ENCODE measurements at places on chromosomes 1 and 21.

GRCh38 chr1:115062542-115063004 lies 26.7 kb downstream of the TSPAN2 start:
- DNase-seq = no peak

DNA sequence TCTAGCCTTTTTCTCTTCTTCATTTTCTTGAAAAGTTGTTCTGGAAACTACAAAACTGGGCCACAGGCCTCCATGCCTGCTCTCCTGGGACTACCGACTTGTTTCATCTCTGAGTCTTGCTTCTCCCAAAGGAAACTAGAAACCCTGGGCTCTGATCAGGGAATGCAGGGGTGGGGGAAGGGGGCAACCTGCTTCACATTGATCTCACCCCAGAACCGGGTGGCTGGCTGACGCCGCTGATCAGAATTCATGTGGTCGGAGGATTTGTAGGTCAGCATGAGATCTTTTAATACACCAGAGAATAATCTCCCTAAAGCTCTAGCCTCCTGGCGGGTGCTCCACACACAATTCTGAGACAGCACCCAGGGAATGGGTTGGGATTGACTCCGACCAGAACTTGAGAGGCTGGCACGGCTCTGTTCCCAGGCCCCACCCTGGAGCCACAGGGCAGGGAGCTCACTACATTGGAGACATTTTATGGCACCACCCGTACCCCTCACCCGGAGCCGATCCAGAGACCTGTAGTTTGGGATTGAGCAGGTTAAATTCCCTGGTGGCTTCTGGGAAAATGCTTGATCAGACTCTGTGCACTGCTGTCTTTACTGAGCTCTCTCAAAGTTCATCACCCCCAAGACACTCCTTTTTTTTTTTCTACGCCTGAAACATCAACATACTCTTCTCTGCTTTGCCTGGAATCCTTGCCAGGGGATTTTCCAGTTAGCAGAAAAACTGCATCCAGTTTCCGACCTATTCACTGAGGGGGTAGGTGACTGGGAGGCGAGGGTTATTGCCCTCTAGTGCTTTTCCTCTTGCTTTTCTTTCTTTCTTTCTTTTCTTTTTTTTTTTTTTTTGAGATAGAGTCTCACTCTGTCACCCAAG lies 12.2 kb upstream of the ARHGEF10L start:
- DNase-seq = no peak

- peak; percentile 79 for DNase-seq
These were observed 30.6 kb downstream of the RABIF start for GRCh38 chr1:202858331-202858730.

DNA sequence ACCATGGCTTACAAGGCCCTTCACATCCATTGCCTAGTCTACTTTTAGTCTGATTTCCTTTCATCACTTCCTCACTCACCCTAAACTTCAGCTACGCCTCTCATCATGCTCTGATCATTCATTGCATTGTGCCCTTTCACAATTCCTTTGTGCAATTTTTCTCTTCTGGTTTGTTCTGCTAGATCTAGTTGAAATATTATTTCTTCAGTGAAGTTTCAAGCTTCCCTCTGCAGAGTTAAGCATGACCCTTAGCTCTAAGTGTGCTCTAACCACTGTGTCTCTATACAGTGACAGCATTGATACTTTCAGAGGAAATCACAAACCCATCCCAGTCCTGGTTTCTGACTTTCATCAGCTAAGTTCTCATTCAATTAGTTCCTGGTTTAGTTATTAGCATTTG lies 166.1 kb downstream of the PLA2G4A start:
- no peak for DNase-seq

- DNase-seq = no peak
These were observed 22.6 kb downstream of the FOXD2 start for GRCh38 chr1:47460456-47460855.

GRCh38 chr1:109112056-109112651 lies 1.8 kb upstream of the ELAPOR1 start:
- no peak for DNase-seq

- DNase-seq = no peak
These were observed 18.8 kb downstream of the KIF26B start for GRCh38 chr1:245173446-245174211.

DNA sequence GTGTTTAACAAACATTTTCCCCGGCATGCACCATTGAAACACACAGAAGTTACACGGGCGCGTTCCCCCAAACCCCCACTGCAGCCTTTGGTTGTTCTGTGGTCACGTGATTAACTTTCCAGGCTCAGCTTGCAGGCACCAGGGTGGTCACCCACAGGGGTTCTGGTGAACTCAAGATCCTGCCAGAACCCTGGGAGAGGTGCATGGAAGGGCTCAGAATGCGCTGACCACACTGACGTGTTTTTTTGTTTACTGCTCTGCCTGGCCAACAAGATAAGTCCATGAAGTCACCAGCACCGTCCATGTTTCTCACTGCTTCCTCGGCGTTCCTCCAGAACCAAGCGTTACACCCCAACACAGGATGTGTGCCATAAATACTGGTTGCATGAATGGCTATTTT lies 229.5 kb upstream of the VAMP3 start:
- DNase-seq = no peak

GRCh38 chr21:45302082-45303061 lies 14.7 kb upstream of the POFUT2 start:
- DNase-seq = peak; percentile 75

- no peak for DNase-seq
These were observed 376 bp downstream of the SF3A3 start for GRCh38 chr1:37989361-37989930.

GRCh38 chr1:5962265-5963105 lies 29.7 kb downstream of the NPHP4 start:
- DNase-seq = no peak

- no peak for DNase-seq
These were observed 7.8 kb downstream of the IRF6 start for GRCh38 chr1:209797978-209798639.

DNA sequence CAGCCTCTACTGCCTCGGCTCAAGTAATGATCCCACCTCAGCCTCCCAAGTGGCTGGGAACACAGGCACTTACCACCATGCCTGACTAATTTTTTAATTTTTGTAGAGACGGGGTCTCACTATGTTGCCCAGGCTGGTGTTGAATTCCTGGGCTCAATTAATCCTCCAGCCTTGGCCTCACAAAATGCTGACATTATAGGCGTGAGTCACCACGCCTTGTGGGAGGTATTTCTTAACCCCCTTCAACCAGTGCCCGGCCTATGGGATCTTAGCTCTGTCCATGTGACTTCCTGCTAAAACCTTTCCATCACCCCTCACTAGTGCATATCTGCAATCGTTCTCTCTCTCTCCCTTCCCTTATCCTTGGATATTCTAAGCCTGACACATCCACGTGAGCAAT lies 86.4 kb downstream of the FOXD2 start:
- no peak for DNase-seq

DNA sequence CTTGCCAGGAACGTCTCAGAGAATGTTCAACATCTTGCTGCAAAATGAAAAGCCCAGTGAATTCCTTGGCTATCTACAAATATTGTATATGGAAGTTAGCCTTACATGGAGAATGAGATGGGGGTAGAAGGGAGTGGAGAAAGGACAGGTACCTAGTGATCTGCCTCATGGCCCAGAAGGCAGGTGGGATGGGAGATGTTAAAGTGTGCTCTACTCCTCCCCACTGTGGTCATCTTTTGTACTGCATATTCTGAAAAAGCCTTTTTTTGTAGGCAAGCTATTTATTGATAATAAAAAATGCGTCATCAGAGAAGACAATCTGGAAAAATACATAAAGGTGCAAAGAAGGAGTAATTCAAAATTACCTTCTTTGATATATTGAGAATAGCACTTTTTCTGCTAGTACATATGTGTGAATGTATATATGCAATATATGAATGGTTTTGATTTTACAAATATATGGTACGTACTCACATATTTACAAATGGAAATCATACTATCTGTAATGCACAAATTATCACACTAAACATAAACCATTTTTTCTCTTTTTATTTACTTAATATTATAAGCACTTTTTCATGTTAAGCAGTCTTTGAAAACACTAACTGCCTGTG lies 19.1 kb upstream of the SLC5A9 start:
- DNase-seq = no peak

DNA sequence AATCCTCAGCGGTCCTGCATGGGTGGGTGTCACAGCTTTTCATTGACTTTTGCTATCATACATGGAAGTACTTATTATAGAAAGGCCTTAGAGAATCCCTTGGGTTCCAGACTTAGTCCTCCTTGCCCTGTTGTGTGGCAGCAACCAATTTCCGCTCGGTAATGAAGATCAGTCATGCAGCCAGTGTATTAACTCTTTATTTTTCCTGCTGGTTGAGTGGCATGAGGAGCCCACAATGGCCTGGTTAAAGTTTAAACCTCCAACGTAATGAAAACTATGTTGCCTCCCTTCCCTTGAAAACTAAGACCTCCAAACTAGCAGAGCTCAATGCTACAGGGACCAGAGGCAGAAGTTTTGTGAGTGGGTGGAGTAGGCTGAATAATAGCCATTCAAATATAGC lies 20.0 kb downstream of the CITED4 start:
- no peak for DNase-seq

DNA sequence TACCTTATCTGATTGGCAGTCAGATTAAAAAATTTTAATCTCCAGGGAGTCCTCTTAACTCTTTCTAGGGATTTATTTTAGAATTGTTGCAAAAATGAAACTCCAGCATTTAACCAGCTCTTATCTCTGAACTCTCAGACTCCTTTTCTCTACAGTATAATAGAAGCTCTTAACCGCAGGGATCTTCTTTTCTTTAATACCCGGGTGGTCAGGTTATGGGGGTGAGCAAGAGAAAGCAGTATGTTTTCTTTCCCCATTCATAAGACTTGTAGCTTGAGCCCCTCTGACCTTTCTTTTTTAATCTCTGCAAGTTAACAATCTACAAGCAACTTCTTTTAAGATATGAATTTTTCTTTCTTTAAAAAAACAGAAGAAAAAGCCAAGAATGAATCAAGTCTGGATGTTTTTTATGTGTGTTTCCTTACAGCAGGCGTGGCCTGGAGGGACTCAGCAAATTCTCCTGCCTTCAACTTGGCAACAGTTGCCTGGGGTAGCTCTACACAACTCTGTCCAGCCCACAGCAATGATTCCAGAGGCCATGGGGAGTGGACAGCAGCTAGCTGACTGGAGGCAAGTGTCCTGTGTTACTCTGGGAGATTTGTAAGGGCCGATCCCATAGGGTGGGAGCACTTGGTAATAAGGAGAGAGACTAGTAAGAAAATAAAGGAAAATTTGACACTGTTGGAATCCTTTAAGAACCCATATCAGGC lies 13.4 kb upstream of the OLFML3 start:
- no peak for DNase-seq

DNA sequence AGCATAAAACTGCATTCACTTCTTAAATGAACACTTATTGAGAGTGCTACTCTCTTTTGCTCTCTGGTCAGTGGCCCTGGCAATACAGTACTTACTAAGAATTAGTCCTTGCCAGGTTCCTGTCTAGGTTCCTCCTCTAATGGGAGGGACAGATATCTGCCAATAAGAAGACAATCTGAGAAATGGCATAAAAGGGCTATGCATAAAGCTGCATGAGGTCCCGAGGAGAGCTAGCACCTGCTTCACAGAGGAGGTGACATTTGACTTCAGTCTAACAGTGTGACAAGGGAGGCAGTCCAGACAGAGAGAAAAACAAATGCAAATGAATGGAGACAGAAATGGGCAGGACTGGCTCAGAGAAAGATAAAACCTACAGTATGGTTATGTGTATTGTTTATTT lies 357.1 kb upstream of the SGIP1 start:
- no peak for DNase-seq

- DNase-seq = no peak
These were observed 5.9 kb downstream of the ANKRD13C start for GRCh38 chr1:70348399-70349165.

GRCh38 chr1:64327119-64327518 lies 123.7 kb downstream of the UBE2U start:
- no peak for DNase-seq

- no peak for DNase-seq
These were observed 103.6 kb upstream of the GPR52 start for GRCh38 chr1:174344162-174344561.

- peak; percentile 1 for DNase-seq
These were observed 1793.9 kb downstream of the NCAM2 start for GRCh38 chr21:22791986-22792560.

DNA sequence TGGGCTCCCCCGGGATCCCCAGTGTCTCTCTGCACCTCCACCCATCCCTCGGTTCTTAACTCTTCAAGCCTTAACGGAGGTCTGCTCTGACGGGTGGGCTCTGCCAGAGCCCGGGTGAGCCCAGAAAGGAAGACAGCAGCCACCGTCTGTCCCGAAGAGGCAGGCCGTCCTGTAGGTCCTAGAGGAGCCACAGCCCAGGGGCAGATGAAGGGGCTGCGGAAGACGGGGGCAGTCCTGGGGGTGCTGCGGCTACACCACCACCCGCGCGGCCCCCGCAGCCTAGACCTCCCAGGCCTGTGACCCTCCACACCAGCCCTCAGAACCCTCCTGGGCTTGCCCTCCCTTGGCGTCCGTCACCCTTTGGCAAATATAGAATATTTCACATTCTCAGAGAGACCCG lies 71.0 kb downstream of the UMODL1 start:
- no peak for DNase-seq

- no peak for DNase-seq
These were observed 11.6 kb upstream of the ELAVL4 start for GRCh38 chr1:50097021-50097679.

DNA sequence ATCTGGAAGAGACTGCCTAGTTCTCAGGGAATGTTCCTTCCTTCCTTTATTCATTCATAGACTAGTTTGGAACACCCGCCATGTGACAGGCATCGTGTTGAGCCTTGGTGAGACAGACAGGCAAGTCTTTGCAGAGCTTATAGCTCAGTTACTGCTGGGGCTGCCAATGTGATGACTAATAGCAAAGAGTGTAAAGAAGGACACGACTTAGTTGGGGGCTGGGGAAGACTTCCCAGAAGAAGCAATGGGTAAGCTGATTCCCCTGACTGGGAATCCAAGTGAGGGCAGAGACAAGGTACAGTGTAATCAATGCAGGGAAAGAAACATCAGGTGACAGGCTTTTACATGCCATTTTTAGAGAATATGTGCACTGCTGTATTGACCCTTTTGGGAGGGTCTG lies 51.2 kb downstream of the TENT5C start:
- peak; percentile 50 for DNase-seq

DNA sequence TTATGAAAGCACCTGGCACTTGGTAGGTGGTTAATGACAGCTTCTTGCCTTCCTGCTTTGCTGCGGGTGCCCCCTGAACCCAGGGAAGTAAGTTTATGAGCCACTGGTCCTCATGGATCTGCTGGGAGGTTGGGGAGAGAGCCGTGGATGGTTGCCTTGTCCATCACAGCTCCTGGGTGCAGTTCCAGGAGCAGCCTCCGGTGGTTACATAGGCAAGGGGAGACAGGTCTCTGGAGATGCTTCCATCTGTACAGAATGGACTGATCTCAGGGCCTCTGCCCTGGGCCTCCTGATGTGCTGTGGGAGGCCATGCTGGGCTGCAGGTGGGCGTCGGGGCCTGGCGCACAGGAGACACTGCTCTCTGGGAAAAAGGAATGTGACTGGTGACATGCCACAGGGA lies 31.6 kb upstream of the ARHGEF10L start:
- DNase-seq = no peak

DNA sequence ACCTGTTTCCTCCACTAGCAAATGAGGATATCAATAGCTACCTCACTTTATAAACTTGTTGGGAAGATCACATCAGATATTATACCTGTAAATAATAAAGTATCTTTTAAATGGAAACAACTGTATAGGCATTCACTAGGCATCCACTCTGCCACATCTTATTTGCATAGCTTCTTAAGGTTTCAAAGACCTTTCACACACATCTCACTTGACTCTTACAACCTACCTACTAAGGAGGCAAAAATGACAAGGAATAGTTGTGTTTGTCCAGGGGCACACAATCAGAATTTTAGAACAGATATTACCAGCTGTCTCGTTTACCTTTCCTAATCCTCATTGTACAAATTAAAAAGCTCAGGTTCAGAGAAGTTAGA lies 51.5 kb downstream of the VANGL2 start:
- DNase-seq = no peak
